ENCODE measurements at places on chromosomes 11 and 22.

DNA sequence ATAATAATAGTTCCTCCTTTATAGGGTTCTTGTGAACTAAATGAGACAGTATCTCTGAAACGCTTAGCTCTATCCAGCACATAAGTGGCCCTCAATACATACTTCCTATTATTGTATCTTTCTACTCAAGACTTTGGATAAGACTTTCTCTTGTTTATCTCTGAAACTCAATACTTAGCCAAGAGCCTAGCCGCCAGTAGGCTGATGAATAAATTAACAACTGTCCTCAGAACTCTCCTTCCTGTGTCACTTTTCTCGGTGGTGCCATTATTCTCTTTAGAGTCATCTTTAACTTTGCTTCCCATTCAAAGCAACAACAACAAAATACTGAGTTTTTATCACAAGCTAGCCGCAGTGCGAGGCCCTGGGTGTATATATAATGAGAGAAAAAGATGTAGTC is 86.9 kb downstream of the FAM83F start:
- DNase-seq = no peak

DNA sequence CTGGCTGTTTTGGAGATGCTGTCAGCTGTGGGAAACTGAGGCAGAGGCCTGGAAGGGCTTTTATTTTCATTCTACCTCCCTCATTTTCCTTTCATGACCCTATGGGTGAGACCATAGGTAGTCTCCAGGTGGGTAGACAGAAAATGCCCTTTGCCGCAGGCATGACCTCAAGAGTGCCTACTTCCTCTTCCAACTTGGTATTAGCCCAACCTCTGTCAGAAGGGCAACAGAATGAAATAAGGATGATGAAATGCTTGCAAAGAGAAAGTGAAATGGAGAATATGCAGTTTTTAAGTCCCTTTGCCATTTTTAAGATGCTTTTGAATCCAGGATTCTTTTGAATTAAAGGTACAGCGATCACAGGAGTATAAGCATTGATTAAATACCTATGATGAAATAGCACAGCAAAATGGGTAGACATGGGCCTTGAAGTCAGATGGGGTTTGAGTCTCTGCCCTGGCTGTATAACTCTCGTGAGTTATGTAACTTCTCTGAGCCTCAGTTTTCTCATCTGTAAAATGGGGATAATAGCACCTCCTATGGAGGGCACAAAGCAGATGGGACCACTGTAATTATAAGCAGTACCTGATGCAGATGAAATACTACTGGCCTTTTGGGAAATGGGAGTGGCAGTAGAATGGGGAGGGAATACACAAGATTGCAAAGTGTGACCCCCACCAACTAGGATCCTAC is 3.7 kb downstream of the ASPHD2 start:
- DNase-seq = no peak

DNA sequence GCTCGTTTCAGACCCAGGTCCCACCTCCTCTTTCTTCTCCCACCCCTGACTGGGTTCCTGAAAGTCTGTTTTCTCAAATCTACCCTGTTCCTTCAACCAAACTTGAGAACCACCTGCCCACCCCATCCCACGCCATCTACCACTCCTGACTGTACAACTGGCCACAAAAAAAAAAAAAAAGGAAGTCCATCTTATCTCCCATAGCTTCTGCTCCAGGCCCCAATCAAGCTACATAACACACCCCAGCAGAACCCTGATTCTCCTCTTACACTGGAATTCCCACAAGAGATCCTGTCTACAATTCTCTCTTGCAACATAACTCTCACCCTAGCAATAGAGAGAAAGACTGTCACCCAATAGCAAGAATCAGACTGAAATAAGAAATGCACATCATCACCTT is 39.2 kb upstream of the CHST1 start:
- no peak for DNase-seq

DNA sequence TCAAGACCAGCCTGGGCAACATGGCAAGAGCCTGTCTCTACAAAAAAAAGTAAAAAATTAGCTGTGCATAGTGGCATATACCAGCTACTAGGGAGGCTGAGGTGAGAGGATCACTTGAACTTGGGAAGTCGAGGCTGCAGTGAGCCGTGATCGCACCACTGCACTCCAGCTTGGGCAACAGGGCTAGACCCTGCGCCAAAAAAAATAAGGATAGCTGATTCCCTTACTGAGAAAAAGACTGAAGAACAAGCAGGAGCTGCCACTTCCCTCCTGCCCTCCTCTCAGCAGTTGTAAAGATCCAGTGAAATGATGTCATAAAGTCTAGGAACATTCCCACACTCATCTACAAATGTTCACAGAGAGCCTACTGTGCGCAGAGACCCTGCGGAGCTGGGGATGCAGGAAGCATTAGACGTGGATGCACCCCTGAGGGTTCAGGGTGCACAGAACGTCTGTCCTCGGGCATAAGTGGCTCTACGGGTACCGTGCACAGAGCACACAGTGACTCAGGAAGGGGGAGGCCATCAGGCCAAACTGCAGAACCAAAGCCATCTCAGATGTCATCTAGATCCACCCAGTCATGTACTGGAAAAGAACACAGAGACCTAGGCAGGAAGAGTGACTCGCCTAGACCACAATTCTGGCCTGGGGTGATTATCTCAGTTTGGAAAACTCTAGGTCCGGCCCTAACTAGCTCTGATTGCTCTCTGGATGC is 11.7 kb downstream of the SEC14L2 start:
- peak; percentile 57 for DNase-seq

DNA sequence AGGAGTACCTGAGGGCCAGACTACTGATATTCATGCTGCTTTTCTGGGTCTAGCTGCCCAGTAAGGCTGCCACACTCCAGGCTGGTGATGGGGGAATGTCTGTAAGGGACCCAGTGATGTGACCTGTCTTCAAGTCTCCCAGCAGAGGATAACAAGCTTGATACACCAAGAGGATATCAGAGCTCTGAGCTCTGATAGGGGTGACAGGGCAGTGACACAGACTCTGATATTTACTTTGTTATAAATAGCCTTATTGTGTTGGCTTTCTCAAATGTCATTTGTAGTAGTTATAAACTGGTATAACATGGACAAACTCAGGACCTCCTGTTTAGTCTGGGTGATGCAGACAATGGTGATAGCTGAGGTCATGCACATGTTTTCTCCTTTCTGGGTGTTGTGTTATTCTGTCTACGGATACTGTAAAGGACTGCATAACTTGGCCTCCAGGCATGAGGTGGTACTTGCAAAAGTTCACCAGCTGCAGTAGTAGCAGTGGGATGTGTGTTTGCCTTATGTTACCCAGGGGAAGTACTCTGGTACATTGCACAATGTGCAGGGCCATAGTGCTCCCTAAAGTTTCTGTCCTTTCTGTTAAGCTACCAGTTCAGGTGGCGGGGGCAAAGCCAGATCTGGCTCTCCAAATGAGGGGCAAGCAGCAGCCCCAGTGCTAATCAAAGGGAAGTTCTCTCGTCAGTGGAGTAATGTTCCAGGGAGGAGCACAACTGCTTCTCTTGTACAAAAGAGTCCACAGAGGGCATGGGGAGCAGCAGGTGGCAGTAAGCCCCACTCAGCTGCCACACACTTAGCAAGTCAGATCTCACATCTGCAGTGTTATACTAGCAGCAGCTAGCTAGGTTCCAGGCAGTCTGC is 812.2 kb downstream of the JRKL start:
- DNase-seq = no peak

DNA sequence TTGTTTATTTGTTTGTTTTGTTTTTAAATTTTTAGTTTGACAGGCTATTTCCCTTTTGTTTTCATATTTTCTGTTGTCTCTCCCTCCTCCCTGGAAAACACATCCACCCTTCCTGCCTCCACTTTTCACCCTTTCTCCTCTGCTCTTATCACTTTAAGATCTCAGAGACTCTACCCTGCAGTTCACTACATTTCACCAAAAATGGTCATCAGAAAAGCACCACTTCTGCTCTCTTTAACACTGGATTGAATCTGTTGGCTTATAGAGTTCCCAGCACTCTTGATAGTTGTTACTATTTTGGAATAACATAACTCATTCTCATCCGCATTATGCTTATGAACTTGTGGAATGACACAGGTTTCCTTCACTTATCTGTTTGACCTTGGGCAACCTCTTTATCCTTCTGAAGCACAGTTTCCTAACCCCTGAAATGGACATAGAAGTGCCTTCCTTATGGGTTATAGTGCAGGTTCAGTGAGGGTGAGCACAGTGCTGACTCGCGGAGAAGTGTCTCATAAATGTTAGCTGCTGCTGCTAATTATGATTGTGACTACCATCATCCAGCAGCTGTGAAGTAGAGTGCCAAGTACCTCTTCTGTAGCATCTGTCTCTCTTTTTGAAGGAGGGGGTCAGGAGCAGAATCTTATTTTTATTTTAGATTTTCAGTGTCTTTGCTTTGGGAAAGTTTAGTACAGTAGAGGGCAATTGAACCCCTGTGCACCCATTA is 15.0 kb downstream of the TEAD1 start:
- no peak for DNase-seq

DNA sequence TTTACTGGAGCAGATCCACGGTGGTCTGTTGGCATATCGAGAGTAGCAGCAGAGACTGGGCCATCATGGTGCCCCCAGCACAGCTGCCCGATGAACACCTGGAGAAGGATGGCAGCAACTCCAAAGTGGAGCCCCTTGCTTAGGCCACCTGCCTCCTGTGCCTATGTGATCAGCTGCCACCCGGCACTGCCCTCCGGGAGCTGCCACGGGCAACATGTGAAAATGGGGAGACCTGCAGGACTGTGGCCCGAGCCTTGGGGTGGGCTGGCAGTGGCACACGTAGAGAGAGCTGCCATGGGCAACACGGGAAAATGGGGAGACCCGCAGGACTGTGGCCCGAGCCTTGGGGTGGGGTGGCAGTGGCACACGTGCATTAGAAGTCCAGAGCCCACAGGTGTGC is 3.1 kb downstream of the FXYD2 start:
- DNase-seq = no peak

DNA sequence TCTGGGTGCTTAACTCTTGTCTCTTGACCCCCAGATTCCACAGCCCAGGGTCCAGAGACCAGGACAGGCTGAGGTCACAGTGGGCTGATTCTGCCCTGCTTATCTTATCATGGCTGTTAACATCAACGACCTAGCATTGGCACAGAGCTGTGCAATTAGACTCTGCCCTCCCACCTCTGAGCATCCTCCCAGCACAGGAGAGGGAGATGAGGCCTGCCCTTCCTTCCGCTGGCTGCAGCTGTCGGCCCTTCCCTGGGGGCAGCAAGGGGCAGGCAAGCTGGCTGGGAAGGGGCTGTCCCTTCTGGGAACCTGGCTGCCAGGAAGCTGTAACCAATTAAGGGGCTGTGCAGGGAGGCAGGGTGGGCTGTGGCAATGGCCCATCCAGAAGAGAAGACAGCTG is 22.5 kb downstream of the LRRC10B start:
- DNase-seq = no peak

DNA sequence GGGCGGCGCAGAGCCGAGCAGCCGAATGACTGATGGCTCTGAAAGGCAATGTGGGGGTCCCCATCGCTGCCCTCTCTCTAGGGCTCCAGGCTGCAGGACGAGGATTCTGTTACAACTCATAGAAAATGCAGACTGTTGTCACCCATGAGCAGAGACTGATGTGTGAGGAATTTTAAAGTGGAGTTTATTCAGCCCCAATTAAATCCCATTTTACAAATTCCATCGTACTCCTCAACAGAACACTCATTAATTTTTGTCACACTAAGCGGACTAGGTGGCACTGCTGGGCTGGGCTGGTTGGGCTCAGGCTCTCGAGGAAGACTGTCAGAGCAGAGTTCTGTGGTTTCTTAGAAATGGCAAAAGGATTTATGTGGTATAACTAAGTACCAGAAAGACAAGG is 102.6 kb upstream of the SPON1 start:
- DNase-seq = no peak

DNA sequence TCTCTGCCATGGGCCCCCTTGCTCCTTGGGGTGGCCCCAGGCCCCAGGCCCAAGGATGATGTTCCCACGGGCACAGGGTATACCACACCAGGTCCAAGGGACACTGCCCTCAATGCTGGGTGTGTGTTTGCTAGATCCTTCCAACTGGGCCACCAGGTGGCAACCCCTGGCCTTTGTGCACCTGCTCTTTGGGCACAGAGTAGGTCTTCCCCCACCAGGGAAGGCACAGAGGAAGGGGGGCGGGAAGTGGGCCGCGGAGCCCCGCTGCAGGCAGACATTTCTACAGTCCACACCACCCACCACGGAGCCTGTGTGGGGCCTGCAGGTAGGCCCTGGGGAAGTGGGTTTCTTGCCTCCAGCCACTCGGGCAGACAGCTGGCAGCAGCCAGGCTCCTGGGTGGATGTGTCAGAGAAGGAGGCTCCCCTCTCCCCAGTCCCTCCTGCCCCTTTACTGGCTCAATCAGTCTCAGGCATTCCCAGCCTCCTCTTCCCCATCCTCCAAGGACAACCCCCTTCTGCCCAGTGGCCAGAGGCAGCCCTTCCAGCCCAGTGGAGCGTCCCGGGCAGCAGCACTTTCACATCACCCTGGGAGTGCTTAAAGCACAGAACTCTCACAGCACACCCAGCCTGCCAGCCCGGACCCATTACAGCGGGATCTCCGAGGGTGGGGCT is 21.6 kb downstream of the MAFF start:
- no peak for DNase-seq

- no peak for DNase-seq
These were observed 15.7 kb downstream of the TESMIN start for GRCh38 chr11:68735646-68736045.

DNA sequence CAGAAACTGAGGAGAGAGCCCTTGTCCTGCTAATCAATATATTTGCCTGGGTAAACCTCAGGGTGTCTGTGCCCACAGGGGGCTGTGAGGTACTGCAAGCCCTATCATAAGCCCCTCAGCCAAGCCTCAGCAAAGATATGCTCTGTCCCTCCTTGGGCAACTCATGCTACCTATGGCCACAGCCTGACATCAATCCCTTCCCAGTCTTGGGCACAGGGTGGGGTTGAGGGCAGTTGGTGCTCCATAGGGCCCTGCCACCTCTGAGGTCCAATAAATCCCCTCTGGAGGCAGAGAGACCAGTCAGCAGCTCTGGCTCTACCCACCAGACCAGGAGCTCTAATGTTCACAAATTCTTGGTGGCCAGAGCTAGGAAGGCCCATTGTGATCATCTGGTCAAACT is 23.8 kb downstream of the TPBGL start:
- no peak for DNase-seq

- DNase-seq = no peak
These were observed 96.8 kb downstream of the BDNF start for GRCh38 chr11:27603376-27603990.

- peak; percentile 32 for DNase-seq
These were observed 98.9 kb upstream of the UBASH3B start for GRCh38 chr11:122556605-122557004.

GRCh38 chr11:7611411-7611810 is 61.9 kb downstream of the CYB5R2 start:
- no peak for DNase-seq

- no peak for DNase-seq
These were observed 2.5 kb downstream of the PNPLA5 start for GRCh38 chr22:43889201-43889859.

DNA sequence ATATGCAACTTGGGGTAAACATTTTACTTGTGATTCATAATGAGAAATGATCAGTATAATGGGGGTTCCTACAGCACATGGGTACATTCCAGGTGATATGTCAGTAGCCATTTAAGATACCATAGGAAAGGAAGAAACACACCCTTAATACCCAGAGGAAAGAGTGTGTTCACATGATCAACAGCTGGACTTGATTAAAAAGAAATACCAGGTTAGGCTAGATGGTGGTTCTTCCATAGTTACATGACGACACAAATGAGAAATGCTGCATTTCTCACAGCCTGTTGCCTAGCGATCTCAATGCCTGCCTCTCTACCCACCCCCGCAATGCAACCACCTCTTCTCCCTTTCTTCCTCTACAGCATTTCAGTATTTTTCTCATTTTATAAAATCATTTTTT is 96.8 kb downstream of the TTC28 start:
- peak; percentile 92 for DNase-seq

- no peak for DNase-seq
These were observed 1.3 kb upstream of the LIMK2 start for GRCh38 chr22:31210556-31211421.

- DNase-seq = no peak
These were observed 128.1 kb downstream of the DBX1 start for GRCh38 chr11:20032127-20032526.

Measured in fibroblast of upper back skin (primary cell).